CD8-positive, alpha-beta memory T cell (primary cell): ENCODE measurements at places on chromosomes 7 and 10. TPM values are rescaled to one million over a fixed set of nuclear protein-coding genes. Genes with fewer than 3 reads are reported as not detected.

FOXI2 gene
- not detected for total RNA-seq

PRSS37 gene
- total RNA-seq, result not detected

KDM7A gene
- 8.5 TPM for total RNA-seq

ADIRF gene
- not detected for total RNA-seq

PIP gene
- total RNA-seq, result not detected

TUBAL3 gene
- total RNA-seq, result not detected

CEP55 gene
- 44.4 TPM for total RNA-seq

TDRD1 gene
- total RNA-seq, result 0.16 TPM

ICA1 gene
- 0.33 TPM for total RNA-seq

MBL2 gene
- not detected for total RNA-seq

HOXA1 gene
- total RNA-seq, result 0.31 TPM

HDAC9 gene
- 2.5 TPM for total RNA-seq

NME8 gene
- not detected for total RNA-seq

MUC12 gene
- not detected for total RNA-seq

UPK3B gene
- 0.42 TPM for total RNA-seq

STAG3 gene
- total RNA-seq, result 5.1 TPM

NPM3 gene
- total RNA-seq, result 217 TPM

CDH23 gene
- 0.74 TPM for total RNA-seq

OR6V1 gene
- not detected for total RNA-seq

MRLN gene
- total RNA-seq, result not detected

GRM8 gene
- total RNA-seq, result not detected

SERPINE1 gene
- 0.44 TPM for total RNA-seq

MDFIC gene
- 135 TPM for total RNA-seq

POLR2J2 gene
- total RNA-seq, result 8.2 TPM

NUDT13 gene
- total RNA-seq, result 1.7 TPM

AKR1B1 gene
- total RNA-seq, result 120 TPM

C10orf90 gene
- not detected for total RNA-seq

CYP26C1 gene
- total RNA-seq, result not detected

ZNF735 gene
- total RNA-seq, result not detected

POLR3A gene
- total RNA-seq, result 26.0 TPM

SCART1 gene
- total RNA-seq, result 1.5 TPM

AGR3 gene
- total RNA-seq, result not detected

PAX4 gene
- total RNA-seq, result not detected

HOXA7 gene
- total RNA-seq, result not detected

PDK4 gene
- total RNA-seq, result 0.74 TPM

CPXM2 gene
- not detected for total RNA-seq

TMEM139 gene
- 0.84 TPM for total RNA-seq

SLC18A3 gene
- not detected for total RNA-seq

SUV39H2 gene
- total RNA-seq, result 35.8 TPM

GDF2 gene
- total RNA-seq, result not detected

GATA3 gene
- 48.9 TPM for total RNA-seq

PTF1A gene
- total RNA-seq, result not detected

JAKMIP3 gene
- 0.13 TPM for total RNA-seq

PKD2L1 gene
- not detected for total RNA-seq

CTBP2 gene
- total RNA-seq, result 1.8 TPM

LIMK1 gene
- 23.1 TPM for total RNA-seq

ZNF487 gene
- total RNA-seq, result 1.5 TPM

CLDN4 gene
- not detected for total RNA-seq

ACTR3C gene
- total RNA-seq, result 6.6 TPM

PWWP2B gene
- 3.7 TPM for total RNA-seq

COL13A1 gene
- not detected for total RNA-seq

PNLIPRP1 gene
- total RNA-seq, result not detected

PBLD gene
- 1.2 TPM for total RNA-seq

VGF gene
- total RNA-seq, result 0.16 TPM

RTKN2 gene
- total RNA-seq, result 1.6 TPM

PUS7 gene
- 30.4 TPM for total RNA-seq

FAM24B gene
- 10.1 TPM for total RNA-seq

SPDYE11 gene
- not detected for total RNA-seq
